Activated effector memory CD4-positive, alpha-beta T cell treated with anti-CD3 and anti-CD28 coated beads, Interleukin-2, amount 50 U/mL, for 16 hours (primary cell): ENCODE measurements at places on chromosomes 5 and 9.

DNA sequence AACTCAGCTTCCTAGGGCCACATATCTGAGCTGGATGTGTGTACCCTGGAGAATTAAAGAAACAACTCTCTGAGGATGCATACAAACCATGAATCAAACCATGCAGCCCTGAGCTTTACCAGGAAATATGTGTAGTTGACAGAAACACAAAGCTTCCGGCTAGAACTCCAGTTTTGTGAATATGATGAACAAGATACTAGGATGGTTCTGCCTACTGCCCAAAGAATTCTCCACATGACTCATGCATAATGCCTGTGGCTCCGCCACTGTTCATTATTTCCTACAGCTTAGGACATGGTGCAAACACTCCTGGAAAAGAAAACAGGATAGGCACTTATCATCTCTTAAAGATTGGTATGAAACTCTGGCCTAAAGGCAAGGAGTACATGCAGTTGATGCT, 343.4 kb downstream of the DNAH5 start:
- DNase-seq = no peak

- no peak for DNase-seq
Observed at GRCh38 chr5:13973724-13974123, 29.2 kb upstream of the DNAH5 start.

DNA sequence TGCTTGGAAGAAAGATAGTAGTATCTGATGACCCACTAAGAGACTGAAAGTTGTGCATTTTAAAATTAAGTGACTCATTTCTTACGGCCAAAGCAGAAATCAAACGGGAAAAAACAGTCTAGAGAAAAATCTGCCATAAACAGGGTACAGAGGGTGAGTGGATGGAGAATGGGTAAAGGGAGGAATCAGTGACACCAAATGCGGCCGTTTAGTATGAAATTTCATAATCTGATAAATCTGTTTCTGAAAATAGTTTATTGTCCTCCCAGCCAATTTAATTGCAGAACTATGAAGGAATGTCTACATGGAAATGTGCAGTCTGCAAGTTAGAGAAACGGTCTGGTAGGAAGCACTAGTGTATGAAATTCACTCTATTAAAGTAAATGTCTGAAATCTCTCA, 39.5 kb downstream of the ADAMTS12 start:
- DNase-seq = no peak

- no peak for DNase-seq
Observed at GRCh38 chr9:88697764-88698432, 162.9 kb downstream of the NXNL2 start.

- no peak for DNase-seq
Observed at GRCh38 chr9:136081826-136082495, 13.1 kb downstream of the NACC2 start.

DNA sequence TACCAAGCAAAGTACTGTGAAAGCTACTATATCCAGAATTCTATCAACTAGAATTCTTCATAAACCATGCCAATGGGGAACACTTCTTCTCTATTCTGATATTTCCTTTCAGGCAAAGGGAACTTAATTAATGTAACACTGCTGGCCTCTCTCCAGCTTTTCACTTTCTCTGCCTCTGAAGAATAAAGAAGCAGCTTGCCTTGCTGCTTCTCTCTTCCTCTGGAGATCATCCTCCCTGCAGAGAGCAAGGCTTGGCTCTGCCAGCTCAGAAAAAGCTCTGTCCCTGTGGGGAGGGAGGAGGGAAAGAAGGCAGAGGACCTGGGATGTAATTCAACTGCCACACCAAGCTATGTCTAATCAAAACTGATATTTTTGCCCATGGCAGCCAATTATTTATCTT, 6.5 kb downstream of the CTNND2 start:
- DNase-seq = no peak

DNA sequence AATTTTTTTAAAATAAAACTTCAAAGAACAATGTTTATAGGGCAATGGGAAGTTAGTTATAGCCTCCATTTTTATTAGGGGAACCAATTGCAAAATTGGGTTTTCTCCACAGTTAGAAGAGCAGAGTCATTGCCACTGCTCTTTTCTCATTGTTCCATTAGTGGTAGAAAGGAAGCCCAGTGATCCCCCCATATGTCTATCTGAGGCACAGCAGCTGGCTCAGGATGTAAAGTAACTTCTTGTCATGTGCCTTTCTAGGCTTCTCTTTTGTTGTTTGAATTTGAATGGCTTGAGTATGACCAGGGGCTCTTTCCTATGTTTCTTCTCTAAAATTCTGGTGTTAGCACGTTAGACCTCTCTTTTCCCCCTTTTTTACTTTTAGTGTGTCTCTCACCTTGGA, 61.2 kb downstream of the UBAP1 start:
- no peak for DNase-seq

DNA sequence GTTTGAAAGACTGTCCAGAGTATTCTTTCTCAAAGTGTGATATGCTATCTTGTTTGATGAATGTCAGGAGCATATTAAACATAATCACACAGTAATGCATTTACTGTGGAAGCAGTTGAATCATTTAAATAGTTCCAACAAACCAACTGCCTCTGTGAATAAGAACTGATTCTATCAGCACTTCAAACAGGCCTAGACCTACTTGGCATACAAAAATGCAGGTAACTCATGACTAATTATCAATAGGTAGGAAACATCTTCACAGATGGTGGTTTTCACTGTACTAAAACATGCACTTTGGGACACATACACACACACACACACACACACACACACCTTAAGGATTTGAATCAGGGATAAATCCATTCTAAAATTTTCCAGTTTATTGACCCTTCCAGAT, 91.2 kb upstream of the SNX2 start:
- DNase-seq = no peak

- no peak for DNase-seq
Observed at GRCh38 chr5:34676416-34676815, 20.3 kb downstream of the RAI14 start.

DNA sequence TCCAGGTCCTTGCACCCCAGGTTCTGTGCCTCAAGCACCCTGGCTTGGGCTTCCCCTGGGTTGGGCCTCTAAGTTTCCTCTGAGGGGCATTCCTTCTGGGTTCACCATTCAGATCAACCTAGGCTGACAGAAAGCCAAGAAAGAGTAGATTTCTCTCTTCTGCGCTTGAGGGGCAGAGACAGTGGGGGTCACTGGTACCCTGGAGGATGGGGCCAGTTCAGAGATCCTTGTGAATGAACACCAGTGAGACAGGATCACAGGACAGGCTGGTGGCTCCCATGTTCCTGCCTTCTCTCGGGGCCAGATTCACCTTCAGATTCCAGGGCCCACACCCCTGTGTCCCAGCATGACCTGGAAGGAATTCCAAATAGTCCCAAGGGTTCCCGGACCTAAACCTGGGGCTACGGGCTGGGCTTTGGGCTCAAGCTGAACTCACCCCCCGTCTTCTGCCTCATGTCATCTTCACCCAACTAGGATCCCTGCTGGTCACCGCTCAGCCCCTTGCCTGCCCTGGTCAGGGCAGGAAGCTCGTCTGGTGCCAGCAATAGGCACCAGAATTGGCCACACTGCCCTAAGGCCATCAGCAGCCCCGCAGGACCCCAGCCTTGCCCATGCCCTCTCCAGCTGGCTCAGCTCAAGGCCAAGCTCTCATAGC, 91.8 kb upstream of the MVB12B start:
- DNase-seq = no peak

- no peak for DNase-seq
Observed at GRCh38 chr9:106936680-106937079, 73.7 kb downstream of the ZNF462 start.

DNA sequence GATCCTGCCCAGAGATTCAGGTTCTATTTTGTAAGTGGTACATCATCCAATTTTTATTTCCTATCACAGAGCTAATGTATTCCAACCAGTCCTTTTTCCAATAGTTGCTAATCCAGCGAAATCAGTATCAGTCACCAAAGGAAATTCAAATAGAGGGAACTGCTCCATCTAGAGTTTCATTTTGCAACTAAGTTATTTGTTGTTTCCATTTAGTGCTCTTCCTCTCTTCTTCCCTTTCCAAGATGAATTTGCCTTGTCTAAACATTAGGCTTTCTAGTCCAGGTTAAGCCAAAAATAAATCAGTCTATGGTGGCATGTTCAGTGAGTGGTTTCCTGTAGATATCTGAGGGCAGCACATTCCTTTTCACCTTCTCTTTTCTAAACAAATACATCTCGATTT, 79.8 kb upstream of the SPATA31D4 start:
- DNase-seq = no peak

DNA sequence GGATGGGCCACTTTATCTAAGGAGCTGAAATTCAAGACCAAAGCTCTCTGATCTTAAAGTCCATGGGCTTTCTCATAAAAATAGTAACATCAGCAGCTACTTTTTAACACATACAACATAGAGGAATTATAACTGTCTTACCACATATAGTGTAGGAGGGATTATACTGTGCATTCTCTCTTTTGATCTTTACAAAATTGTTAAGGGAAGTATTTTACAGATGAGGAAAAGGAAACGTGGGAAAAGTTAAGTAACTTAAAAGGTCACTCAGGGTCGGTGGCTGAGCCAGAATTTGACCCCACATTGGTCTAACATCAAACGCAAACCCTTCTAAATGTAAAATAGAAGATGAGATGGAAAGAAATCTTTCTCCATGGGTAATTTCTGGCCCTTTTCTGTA, 38.4 kb downstream of the ZNF608 start:
- no peak for DNase-seq

DNA sequence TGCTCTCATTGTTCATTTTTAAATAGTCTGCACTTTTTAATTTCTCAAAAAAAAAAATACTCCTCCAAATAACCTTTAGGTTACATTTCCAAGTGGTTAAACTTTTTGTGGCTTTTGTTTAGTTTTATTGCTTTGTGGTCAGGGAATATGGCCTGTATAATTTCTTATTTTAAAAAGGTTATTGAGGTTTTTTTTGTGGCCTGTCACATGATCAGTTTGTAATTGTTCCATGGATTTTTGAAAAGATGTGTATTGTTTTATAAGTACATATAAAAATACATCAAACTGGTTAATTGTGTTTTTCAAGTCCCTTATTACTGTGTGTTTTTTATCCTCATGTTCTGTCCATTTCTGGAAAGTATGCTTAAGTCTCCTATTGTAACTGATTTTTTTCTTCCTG, 64.0 kb downstream of the ZNF618 start:
- no peak for DNase-seq

DNA sequence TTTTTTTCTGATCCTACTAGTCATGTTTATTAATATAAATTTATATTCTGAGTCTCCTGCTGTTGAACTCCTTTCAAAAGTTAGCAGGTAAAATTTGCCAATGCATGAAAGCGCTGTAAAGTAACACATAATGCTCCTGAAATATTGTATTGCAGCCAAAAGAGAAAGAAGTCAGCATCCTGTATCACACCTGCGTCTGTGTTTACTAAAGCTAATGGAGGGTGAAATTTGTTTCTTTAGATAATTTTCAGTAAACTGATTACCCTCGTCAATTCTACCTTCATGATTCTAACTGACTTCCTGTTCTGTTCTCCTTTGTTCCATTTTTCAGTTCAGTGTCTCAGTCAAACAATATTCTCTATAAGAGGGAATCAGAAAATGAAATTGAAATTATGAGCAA, 415.4 kb downstream of the CDH9 start:
- no peak for DNase-seq

DNA sequence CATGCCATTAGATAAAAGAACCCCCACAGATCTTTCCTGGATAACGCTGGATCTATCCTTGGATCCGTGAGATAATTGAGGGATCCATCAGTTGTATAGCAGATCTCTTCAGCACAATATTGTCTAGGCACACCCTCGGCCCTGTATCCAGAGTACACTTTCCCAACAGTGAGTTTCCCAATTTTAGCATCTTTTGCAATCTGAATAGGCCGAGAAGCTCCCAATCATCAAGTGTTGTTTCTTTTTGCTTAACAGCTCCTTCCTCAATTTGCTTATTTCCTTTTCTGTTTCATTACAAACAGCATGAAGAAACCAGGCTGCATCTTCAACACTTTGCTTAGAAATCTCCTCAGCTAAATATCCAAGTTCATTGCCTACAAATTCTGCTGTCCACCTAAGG, 4.4 kb upstream of the SPTLC1 start:
- DNase-seq = no peak

DNA sequence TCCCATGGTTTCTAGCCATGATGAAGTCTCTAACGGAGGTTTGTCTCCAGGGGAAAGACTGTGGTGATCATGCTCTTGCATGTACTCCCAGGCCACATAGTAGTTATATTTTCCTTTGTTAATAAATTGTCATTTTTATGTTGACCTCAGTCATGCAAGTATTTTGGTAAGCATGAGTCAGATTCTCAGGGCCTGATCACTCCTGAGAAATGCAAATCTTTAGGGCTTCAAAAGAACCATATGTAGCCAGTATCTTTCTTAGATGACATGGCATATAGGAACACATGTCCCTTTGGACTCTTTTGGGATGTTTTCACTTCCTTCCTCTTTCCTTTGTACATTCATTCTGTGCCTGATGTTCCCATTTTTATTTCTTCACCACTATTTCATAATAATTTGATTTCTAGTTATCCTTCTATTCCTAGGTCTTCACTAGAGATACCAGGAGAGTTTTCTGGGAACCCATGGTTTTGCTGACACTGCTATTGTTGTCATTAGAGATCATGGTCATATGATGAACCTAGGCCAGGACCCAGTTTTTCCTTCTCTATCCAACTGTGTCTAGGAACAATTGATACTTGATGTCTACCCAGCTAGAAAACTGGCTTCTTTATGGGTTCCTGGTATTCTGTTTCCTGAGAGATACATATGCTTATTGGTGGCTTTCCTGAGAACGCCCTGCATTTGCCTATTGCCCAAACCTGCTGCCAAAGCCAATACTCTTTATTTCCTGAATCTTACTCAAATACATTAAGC, 248.1 kb upstream of the NREP start:
- no peak for DNase-seq

DNA sequence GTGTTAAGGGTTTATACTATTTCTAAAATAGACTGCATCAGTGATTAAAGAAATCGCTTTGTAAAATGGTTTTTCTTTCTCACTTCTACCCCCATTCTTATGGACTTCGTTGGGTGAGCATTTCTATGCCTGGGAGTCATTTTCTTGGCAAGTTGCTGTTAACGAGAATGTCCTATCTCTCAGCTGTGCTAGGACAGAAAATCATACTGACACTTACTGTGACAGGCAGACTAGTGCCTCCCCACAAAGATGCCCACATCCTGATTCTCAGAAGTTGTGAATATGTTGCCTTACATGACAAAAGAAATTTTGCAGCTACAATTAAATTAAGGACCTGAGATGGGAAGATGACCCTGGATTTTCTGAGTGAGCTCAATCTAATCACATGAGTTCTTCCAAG, 65.1 kb upstream of the NMUR2 start:
- DNase-seq = no peak

- peak; percentile 58 for DNase-seq
Observed at GRCh38 chr5:179130101-179130681, 70.0 kb downstream of the ZNF354C start.

DNA sequence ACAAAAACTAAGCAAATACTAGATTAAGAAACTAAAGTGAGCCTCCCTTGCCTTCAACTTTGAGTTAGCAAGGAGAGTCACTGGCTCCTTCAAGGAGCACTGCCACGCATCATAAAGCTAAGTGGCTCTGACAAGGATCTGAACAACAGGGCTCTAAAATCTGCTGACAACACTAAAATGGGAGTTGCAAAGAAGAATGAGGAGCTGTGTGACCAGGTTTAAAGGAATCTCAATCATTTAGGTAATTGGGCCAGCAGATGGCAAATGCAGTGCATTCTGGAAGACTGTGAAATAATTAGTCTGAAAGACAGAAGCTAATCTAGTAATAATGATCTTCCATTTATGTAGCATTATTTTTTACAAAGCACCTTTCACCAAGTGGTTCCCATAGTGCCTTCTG, 297.0 kb upstream of the TAS2R1 start:
- DNase-seq = no peak

- DNase-seq = no peak
Observed at GRCh38 chr5:173319646-173320045, 8.6 kb downstream of the STC2 start.

- no peak for DNase-seq
Observed at GRCh38 chr5:33369485-33370465, 71.0 kb upstream of the TARS1 start.
